ENCODE measurements at places on chromosomes 6 and 20.

GRCh38 chr6:73727114-73727513 is 31.1 kb downstream of the CD109 start:
- no peak for DNase-seq

DNA sequence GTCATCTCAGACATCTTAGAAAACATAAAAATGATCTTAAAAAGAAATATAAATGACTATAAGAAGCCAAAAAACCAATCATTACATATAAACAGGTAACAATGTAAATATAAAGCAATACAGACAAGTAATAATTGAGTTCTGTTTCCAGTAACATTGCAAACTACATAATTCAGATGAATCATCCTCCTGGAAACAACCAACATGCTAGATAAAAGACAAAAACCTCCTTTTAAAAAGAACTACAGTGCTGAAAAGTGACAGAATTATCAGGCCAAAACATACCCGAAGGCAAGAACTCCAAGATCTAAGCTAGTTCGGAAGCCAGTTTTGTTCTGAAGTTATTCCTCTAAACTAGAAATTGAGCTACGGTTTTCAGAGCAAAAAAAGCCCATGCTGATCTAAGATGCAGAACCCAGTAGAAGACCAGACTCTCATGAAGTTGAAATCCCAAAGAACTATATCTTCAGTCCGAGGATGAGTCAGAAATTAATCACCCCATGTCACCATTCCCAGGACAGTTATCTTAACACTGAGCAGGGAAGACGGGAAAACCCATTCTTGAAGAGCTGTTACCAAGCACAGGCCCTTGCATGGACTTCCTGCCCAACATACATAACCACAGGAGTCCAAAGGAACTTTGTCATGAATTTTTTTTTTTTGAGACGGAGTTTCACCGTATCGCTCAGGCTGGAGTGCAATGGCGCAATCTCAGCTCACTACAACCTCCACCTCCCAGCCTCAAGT is 9.8 kb downstream of the PGM3 start:
- DNase-seq = no peak

GRCh38 chr6:2509711-2510110 is 241.0 kb downstream of the MYLK4 start:
- no peak for DNase-seq

DNA sequence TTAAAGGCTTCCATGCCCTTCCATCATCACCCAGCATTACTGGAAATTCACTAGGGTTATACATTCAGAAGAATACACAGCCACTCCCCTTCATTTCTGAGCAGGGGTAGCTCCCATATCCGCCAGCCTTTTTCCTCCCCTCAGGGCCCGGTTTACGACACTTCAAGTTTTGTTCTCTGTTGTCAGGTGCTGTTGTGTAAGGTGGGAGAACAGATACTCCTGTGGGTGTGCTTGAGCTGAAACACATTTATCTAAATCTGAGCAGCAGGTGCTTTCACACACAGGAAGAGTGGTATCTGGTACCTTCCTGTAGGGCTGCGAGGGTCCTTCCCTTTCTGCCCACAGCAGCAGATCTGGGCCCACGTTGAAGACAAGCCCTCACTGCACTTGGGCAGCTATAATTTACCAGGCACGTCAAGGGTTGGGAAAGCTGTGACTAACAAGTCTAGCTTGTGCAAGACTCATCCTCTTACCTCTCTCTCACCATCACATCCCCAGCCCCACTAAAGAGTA is 215.8 kb upstream of the RREB1 start:
- no peak for DNase-seq

GRCh38 chr6:43302126-43302525 is 4.1 kb downstream of the SLC22A7 start:
- no peak for DNase-seq

- DNase-seq = no peak
Measured at GRCh38 chr6:130708338-130708737, 118.9 kb upstream of the SMLR1 start.

DNA sequence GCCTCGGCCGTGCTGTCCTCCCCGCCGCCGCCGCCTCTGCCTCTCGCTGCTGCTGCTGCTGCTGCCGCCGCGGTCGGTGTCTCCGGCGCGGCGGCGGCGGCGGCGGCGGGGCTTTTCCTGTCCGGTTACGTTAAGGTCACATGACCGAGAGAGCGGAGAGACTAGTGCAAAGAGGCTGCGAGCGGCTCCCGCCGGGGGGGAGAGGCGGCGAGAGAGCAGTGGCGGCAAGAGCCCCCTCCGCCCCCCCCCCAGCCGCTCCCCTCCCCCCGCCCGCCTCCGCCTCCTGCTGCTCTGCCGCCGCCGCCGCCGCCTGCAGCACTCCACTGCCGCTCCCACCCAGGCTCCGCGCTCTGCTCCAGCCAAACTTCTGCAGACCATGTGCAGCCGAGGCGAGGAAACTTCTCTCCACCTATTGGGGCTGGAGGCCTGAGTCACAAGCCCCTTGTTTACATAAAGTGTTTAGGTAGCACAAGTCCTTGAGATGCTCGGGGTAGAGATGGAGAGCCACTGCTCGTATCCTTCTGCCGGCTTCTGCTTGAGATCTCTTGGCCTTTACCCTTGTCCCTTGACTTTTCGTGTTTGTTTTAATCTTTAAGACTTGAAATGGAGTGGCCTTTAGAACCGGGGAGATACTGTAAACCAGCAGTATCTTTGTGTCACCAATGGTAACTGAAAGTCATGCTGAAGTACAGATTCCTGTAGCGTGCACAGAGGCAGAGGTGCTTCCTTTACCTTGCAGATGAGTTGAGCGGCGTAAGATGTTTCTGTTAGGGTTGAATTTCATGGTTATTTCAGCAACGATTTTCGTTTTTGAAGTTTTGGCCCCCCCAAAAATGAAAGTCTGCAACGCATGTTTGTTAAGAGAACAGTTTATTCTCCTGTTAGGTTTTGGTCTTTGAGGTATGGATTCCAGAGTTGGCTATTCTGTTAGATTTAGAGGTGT is at the start of gene ZBTB2:
ZBTB2 (minus strand) TSS at position 89 of the 943 bp plus-strand sequence. CDS start 17,922 bp downstream, outside the sequence.
- DNase-seq = peak; percentile 84

GRCh38 chr6:113587078-113587699 is 270.0 kb upstream of the MARCKS start:
- DNase-seq = no peak

GRCh38 chr6:102582569-102582968 is 1189.1 kb downstream of the GRIK2 start:
- DNase-seq = no peak
